Spinal cord (tissue), 10 donors: ENCODE measurements at places on chromosomes 16 and 17. TPM values are rescaled to one million over a fixed set of nuclear protein-coding genes. Genes with fewer than 3 reads are reported as not detected.

- DNase-seq = no peak
Observed at GRCh38 chr17:80406146-80406545, 8.8 kb upstream of the ENDOV start.

DNA sequence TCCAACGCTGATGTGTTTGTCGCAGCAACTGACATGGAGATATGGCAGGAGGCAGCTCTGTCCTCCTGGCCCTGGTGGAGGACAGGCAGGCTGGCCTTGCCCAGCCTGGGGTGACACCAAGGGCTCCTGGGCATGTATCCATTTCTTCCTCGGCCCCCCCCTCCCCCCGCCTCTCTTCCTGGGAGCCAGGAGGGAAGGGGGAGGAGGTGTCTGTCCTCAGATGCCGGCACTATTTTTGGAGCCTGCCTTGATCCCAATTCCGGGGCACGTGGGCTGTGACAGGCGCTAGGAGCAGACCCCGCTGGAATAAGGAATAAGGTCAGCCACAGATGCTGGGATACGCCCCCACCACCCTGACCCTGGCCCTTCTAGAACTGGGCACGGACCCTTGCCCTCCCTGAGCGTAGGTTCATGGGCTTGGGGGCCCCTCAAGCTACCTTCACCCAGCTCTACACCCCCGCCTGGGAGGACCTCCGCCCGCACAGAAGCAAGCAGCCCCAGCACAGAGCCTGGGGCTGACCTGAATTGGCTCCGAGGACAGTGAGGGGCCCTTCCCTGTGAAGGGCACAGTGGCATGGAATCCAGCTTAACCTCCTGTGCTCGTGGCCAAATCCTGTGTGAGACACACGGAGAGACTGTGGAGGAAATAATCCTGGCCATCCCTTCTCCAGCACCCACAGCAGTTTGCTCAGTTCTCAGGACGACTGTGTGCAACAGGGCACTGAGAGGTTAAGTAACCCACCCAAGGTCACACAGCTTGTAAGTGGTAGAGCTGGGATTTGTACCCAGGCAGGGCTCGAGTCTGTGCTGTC, 24.1 kb downstream of the SEC14L5 start:
- DNase-seq = no peak

GRCh38 chr17:1241929-1242328, 28.3 kb upstream of the BHLHA9 start:
- peak; percentile 57 for DNase-seq

HS3ST4 gene
- 4.2 TPM for total RNA-seq

CCL17 gene
- not detected for total RNA-seq

GRCh38 chr16:59356709-59357108, 622.6 kb upstream of the GOT2 start:
- peak; percentile 20 for DNase-seq

DNA sequence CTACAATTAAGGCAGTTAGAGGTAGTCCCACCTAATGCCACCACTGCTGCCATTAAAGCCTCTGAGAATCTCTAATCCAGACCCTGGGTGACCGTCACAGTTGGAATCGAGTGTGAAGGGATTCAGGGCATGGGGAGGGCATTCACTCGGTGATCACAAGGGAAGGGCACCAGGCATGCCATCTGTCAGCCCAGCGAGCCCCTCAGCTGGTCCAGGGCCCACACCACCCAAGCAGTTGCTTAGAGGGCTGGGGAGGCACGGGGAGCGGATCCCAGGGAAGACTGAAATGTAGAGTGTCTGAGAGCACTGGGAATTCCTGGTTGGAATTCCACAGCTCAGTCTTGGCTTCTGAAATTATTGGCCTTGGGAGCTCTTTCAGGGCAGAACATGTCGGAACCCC, 294.6 kb downstream of the CPPED1 start:
- no peak for DNase-seq

DNA sequence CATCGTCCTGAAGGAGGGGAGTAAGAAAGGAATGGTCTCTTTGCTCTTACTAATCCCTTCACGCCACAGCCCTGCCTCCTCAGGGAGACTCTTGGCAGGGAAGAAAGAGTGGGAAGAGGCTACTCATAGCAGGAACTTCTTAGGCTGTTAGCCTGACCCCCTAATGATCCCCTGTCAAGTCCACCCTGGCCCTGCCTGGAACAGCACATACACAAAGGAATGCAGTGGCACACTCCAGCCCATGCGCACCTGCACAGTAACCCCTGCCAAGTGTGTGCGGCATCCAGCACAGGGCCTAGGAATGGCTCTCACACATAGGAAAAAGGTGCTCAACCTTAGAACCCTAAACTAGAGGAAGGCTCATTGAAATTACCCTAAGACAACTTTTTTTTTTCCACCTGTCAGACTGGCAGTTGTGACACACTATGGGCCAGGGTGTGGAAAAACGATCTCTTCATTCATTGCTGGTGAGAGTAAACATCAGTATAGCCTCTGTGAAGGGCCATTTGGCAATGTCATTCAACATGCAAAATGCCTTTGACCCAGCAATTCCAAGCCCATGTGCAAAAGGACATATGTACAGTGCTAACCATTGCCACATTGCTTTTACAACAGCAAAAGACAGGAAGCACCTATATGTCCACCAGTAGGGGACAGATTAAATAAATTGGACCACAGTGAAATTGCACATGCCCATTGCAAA, 50.1 kb downstream of the PIMREG start:
- DNase-seq = no peak

KREMEN2 gene
- total RNA-seq = 0.17 TPM

GRCh38 chr16:85484347-85485300, 128.5 kb upstream of the GSE1 start:
- no peak for DNase-seq

DNA sequence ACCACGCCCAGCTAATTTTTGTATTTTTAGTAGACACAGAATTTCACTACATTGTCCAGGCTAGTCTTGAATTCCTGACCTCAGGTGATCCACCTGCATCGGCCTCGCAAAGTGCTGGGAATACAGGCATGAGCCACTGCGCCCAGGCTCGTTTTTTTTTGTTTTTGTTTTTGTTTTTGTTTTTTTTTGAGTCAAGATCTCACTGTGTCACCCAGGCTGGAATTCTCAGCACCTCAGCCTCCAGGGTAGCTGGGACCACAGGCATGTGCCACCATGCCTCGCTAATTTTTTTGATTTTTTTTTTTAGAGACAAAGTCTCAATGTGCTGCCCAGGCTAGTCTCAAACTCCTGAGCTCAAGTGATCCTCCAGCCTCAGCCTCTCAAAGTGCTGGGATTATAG, 17.5 kb upstream of the CMTM4 start:
- DNase-seq = no peak

DNA sequence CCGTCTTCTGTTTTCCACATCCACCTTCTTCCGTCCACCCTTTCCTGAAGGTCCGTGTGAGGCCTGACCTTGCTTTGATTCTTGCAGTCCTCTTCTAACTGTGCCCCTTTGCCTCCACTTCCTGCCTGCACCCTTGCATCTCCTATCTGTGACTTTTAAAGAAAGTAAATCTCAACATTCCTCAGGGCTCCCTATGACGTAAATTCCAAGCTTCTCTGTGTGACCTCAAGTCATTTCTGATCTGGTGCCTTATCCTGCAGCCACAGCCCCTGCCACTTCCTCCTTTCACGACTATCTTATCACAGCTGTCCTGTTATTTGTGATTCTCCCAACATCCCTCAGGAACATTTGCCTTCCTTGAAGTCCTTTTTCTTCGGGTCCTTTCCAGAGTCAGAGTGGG, 520.5 kb downstream of the CDH13 start:
- no peak for DNase-seq
